HuH-7 (cell line): ENCODE measurements at places on chromosomes 7 and 10.

GRCh38 chr10:23402856-23403255 lies 36.0 kb upstream of the OTUD1 start:
- no peak for DNase-seq

DNA sequence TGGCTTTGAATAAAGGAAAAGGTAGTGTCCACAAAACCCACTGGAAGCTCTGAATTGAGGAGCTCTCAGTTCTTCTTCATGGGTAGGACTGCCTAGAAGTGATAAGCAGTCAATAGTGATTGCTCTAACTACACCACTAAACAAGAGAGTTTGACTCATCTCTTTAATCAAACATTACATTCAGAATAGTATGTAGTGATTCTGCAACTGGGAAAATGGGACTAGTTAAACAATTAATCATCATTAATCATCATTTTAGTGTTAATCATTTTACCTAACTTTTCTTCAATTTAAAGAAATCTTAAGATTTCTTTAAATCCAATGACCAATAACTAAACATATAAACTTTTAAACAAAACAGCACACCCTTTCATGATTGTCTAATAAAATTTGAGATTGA lies 484.0 kb upstream of the FZD8 start:
- DNase-seq: no peak

DNA sequence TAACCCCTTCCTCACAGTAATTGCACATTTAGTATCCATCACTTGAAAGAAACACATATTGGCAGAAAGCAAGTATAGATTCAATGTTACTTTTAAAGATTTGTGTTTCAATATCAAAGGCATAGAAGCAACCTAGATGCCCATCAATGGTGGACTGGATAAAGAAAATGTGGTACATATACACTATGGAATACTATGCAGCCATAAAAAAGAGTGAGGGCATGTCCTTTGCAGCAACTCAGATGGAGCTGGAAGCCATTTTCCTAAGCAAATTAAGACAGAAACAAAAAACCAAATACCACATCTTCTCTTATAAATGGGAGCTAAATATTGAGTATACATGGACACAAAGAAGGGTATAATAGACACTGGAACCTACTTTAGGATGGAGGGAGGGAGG lies 3.6 kb downstream of the OR6V1 start:
- DNase-seq: no peak

- DNase-seq: peak; percentile 80
Measured at GRCh38 chr7:140062528-140063299, at the start of gene PARP12. Gene PARP12 (minus strand): TSS chr7:140062951. CDS start chr7:140062847, 104 bp downstream.

- DNase-seq: no peak
Measured at GRCh38 chr10:71264345-71265200, 52.2 kb downstream of the UNC5B start.

DNA sequence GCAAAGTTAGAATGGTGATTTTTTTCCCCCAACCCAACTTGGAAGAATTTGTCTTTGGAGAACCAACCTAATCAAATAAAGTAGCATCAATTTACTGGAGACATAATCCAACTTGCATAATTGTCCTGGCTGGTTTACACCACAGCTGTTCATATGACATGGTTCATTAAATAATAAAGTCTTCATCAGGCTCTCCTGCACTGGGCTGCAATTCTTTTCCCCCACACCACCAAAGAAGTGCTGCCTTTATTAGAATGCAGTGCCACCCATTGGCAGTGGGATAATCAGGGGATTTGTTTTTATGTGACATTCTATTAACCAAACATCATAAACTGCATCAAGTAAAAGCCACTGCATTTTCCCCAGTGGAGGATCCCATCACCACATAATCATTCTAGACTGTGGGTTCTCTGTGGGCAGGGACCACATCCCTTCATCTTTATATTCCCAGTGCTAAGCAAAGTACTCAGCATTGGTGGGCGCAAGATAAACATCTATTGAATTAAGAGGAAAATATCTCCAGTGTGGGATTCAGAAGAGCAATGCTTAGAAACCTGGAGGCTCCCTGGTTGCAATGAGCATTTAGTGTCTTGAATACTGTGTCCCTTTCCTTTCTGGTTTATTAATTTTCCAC lies 322.0 kb downstream of the KCNMA1 start:
- DNase-seq: no peak

DNA sequence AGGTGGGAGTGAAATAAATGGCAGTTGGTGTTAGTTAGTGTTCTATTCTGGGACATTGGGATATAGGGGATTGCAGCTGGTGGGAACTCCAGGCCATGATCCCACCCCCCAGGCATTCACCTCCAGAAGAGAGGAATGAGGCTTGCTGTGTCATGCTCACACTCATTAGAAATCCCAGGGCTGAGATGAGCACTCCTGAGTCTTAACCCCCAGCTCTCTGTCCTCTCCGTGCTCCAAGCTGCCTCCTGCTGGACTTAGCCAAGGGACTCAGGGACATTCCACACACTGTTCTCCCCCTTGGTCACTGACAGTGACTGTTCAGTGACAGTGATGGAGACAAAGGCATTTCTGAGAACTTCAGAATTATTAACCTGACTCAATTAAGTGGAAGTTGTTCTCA lies 21.5 kb downstream of the CYP26A1 start:
- no peak for DNase-seq

GRCh38 chr10:26199841-26200240 lies 16.7 kb upstream of the GAD2 start:
- DNase-seq: no peak
